Spinal cord (tissue), 10 donors: ENCODE measurements at places on chromosomes 3 and 15. TPM values are rescaled to one million over a fixed set of nuclear protein-coding genes. Genes with fewer than 3 reads are reported as not detected.
A peak's percentile ranks its signal among the peaks of the same experiment; 100 is the strongest.

PYGO1 gene
- total RNA-seq, result 33.6 TPM

- H3K4me3 ChIP-seq, result no peak overlapping the region
- H3K27me3 ChIP-seq, result no peaks in the 10 kb centered on the region
- DNase-seq, result no peak
- H3K36me3 ChIP-seq, result no peaks in the 10 kb centered on the region
- H3K4me1 ChIP-seq, result no peaks in the 10 kb centered on the region
These were observed 77.1 kb downstream of the AKAP13 start for GRCh38 chr15:85457392-85457968.

- H3K4me3 ChIP-seq, result no peak overlapping the region
- DNase-seq, result no peak
- peaks cover 25% of the 10 kb centered on the region for H3K36me3 ChIP-seq
- no peak overlapping the region for H3K27ac ChIP-seq
- no peaks in the 10 kb centered on the region for H3K27me3 ChIP-seq
- peaks cover 14% of the 10 kb centered on the region for H3K4me1 ChIP-seq
These were observed 101.2 kb downstream of the SEMA5B start for GRCh38 chr3:122926322-122926721.

HYKK gene
- 3.1 TPM for total RNA-seq

CCRL2 gene
- 2.5 TPM for total RNA-seq

- no peaks in the 10 kb centered on the region for H3K36me3 ChIP-seq
- H3K27ac ChIP-seq, result no peak overlapping the region
- H3K4me1 ChIP-seq, result peaks cover 5% of the 10 kb centered on the region
- no peak overlapping the region for H3K4me3 ChIP-seq
These were observed 80.6 kb downstream of the CCR1 start for GRCh38 chr3:46127503-46127902.

DNA sequence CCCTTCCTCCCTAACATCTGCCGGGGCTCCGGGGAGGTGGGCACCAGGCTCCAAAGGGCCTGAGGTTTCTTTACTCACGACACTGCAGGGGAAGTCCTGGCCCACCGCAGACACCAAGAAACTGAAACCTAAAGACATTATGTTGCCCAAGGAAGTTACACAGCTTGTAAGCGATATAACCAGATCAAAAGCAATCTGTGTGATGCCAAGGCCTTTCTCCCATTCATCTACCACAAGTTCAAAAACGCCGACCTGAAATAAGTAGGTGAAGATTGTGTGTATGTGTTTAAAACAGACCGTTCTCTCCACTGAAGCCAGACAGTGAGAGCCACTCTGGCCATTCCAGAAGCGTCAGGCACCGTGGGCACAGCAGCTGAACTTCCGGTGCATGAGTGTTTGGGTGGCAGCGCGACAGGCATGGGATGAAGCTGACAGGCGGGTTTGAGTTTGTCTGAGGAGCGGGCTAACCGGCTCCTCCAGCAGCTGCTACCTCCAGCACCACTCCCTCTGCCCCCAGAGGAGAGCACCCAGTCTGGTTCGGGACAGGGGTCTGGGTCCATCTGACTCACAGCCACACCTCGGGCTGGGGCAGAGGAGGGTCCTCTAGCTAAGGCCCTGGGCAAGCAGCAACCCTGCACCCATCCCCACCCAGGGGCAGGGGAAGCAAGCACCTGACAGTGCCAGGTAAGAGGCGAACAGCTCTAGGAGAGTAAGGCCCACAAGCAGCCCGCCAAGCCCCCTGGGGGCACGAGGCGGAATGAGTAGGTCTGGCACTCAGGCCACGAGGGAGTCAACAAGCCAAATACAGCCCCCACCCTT, 1.3 kb downstream of the TNK2 start:
- H3K36me3 ChIP-seq, result peaks cover 8% of the 10 kb centered on the region
- H3K27ac ChIP-seq, result no peak overlapping the region
- peaks cover 33% of the 10 kb centered on the region for H3K4me1 ChIP-seq
- H3K4me3 ChIP-seq, result peak overlapping the region; percentile 58
- H3K27me3 ChIP-seq, result no peaks in the 10 kb centered on the region

ATP13A5 gene
- 1.5 TPM for total RNA-seq

PGBD4 gene
- total RNA-seq, result 2.9 TPM

CHCHD4 gene
- total RNA-seq, result 15.0 TPM

- no peaks in the 10 kb centered on the region for H3K27me3 ChIP-seq
- H3K36me3 ChIP-seq, result no peaks in the 10 kb centered on the region
- no peaks in the 10 kb centered on the region for H3K4me1 ChIP-seq
These were observed 53.0 kb upstream of the PCSK6 start for GRCh38 chr15:101542306-101543025.

ANKRD63 gene
- total RNA-seq, result 0.28 TPM

TPRG1 gene
- total RNA-seq, result 5.1 TPM
